ENCODE measurements at places on chromosomes 3 and 15. TPM values are rescaled to one million over a fixed set of nuclear protein-coding genes. Genes with fewer than 3 reads are reported as not detected.

DNA sequence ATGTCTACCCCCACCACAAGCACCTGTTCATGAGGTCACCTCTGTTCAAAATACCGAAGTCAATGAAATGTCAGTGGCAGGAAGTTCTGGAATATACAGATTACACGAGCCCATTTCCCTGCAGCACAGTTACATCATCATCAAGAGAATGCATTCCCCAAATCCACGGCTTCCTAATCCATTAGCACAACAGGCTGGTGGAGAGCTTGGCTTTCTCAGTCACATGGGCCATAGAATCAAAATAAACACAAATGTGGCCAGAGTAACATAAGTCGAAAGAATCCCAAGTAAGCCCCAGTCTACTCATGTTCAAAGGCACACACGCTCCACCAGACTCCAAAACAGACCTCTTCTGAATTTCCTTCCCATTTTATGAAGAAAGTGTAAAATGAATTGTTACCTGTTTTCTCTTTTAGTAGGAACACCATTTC is 419.3 kb downstream of the MAGI1 start:
- H3K4me1 ChIP-seq, result no peaks in the 10 kb centered on the region
- no peaks in the 10 kb centered on the region for H3K36me3 ChIP-seq
- no peaks in the 10 kb centered on the region for H3K27me3 ChIP-seq
- no peak overlapping the region for H3K4me3 ChIP-seq

GRCh38 chr3:113018536-113019181 is 27.9 kb downstream of the GTPBP8 start:
- peaks cover 3% of the 10 kb centered on the region for H3K4me1 ChIP-seq
- DNase-seq, result no peak
- no peaks in the 10 kb centered on the region for H3K36me3 ChIP-seq
- H3K4me3 ChIP-seq, result peak overlapping the region; percentile 96
- peak overlapping the region; percentile 98 for H3K27ac ChIP-seq

DNA sequence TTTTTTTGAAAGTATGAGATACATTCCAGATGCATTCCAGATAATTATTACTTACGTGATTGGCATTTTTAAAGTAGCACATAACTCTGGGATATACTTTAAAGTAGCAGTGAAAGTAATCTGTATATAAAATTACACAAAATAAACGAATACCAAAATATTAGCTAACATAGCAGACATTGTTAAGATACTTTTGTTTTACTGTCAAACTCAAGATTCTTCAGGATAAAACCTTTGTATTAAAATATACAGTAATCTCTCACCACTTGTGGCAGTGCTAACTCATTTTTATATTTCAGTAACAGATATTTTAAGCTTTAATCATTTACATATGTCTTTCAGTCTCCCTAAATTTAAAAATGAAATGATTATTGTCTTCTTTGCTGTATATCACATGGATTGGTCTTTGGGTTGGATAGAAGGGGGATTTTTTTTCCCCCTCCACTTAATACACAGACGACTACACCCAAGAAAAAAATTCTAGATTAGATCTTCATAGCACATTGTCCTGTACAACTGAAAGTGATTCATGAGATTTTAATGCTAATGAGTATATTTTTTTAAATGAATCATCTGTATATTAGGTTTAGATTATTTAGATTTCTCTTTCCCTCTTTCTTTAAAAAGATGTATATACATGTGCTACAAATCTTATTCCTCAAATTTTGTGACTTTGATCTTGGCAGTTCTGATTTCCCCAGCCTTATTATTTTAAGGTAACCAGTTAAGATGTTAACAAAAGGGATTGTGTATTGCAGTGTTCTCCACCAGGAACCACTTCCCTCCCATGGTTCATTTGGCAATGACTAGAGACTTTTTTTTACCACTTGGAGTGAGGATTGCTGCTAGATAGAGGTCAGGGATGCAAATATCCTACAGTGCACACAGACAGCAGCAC is 24.5 kb upstream of the EBLN2 start:
- no peak overlapping the region for H3K27ac ChIP-seq
- no peak overlapping the region for H3K4me3 ChIP-seq
- H3K27me3 ChIP-seq, result no peaks in the 10 kb centered on the region
- H3K36me3 ChIP-seq, result no peaks in the 10 kb centered on the region
- no peak for DNase-seq

GRCh38 chr15:26790118-26790517 is 17.3 kb upstream of the GABRB3 start:
- no peaks in the 10 kb centered on the region for H3K4me1 ChIP-seq
- no peaks in the 10 kb centered on the region for H3K27me3 ChIP-seq
- H3K27ac ChIP-seq, result no peak overlapping the region
- no peak for DNase-seq
- no peaks in the 10 kb centered on the region for H3K36me3 ChIP-seq

- no peak overlapping the region for H3K27ac ChIP-seq
- H3K36me3 ChIP-seq, result no peaks in the 10 kb centered on the region
- no peak for DNase-seq
- no peaks in the 10 kb centered on the region for H3K4me1 ChIP-seq
- H3K27me3 ChIP-seq, result no peaks in the 10 kb centered on the region
Observed at GRCh38 chr15:80367094-80367493, 37.1 kb upstream of the ARNT2 start.

DNA sequence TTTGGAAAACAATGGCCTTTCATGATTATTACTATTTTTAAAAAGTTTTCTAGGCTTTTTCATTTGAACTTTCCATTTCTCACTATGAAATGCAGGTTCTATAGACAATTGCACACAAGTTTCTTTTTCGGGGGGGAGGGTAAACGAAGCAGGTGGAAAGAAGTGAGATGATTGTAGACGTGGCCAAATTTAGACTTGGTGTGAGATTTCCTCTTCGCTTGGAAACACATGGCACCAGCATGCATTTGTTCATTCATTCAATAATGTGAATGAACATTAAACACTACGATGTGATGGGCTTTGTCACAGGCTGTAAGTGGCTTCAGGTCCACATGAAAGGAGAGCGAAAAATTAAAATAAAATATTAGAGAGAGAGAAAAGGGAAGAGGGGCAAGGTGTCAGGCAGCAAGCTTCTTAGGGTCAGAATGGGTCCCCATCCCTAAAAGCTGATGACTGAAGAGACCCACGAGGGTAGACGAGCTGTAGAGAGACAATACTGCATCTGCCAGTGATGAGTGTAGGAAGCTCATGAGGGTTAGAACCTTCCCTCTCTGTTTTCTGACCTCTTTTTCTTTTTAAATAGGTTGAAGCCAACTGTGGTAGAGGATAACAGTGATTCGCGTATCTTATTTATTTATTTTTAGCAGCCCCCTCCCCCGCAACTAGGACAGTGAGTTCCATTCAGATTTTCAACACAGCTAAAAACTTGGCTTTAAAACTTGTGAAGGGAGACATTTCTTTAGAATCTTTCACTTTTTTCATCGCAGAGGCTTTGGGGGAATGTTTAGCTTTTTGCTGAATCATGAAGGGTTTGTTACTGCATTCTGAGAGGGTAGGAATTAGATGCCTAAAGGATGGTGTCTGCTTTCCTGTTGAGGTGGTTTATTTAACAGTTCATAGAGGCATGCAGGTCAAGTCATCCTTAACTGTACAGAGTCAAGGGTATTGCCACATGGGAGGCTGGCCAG is 36.2 kb downstream of the GAP43 start:
- peak overlapping the region; percentile 64 for H3K4me3 ChIP-seq
- DNase-seq, result peak; percentile 42
- H3K27ac ChIP-seq, result peak overlapping the region; percentile 96
- no peaks in the 10 kb centered on the region for H3K27me3 ChIP-seq
- no peaks in the 10 kb centered on the region for H3K36me3 ChIP-seq
- peaks cover 20% of the 10 kb centered on the region for H3K4me1 ChIP-seq

- no peaks in the 10 kb centered on the region for H3K36me3 ChIP-seq
- DNase-seq, result no peak
- no peaks in the 10 kb centered on the region for H3K4me1 ChIP-seq
- no peak overlapping the region for H3K27ac ChIP-seq
- H3K4me3 ChIP-seq, result no peak overlapping the region
Observed at GRCh38 chr15:86164232-86164898, 84.7 kb downstream of the AGBL1 start.

DNA sequence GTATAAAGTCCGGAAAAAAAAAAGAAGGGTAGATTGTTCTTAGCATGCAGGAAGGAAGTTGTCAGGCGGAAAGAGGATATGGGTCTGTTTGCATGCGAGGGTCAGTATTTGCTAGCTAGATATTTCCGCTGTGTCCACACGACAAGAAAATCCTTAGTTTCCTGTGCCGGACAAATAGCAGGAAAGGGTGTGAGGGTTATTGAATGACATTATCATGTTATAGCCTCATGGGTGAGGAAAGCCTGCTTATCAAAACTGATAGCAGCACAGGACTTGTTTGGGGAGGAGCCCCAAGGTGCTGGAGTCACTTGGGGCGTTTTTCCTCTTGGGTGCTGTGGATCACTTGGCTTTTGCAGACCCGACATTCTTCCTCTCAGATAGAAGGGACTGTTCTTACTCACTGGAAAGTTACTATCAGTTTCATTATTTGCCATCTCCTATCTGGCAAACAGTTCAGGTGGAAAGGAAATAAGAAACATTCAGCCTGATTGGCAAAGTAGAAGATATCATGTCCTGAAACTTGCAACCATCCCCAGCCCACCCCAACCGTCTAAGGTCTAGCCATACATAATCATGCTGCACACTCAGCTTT is 127.2 kb upstream of the DPH6 start:
- no peak overlapping the region for H3K4me3 ChIP-seq
- H3K4me1 ChIP-seq, result no peaks in the 10 kb centered on the region
- no peak for DNase-seq
- no peak overlapping the region for H3K27ac ChIP-seq

DNA sequence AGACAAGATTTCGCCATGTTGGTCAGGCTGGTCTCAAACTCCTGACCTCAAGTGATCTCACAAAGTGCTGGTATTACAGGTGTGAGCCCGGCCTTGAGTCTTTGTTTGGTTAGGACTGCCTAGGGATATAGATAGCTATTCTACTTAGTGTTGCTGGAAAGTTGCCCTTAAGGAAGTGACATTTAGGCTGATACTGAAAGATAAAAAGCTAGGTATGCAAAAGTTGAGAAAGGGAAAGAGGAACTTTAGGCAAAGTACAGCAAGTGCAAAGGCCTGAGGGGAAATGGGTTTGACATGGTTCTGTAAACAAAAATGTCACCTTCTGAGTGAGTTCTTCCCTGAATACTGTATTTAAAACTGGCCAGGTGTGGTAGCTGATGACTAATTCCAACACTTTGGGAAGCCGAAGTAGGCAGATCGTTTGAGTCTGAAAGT is 111.5 kb downstream of the ZNF609 start:
- no peaks in the 10 kb centered on the region for H3K4me1 ChIP-seq
- H3K36me3 ChIP-seq, result no peaks in the 10 kb centered on the region
- H3K27me3 ChIP-seq, result no peaks in the 10 kb centered on the region
- DNase-seq, result no peak
- H3K4me3 ChIP-seq, result no peak overlapping the region

Gene DPPA2
- not detected for total RNA-seq

Gene CILP
- total RNA-seq, result 0.94 TPM

Gene SMAD6
- 8.6 TPM for total RNA-seq
